ENCODE measurements at places on chromosomes 1 and 21.

DNA sequence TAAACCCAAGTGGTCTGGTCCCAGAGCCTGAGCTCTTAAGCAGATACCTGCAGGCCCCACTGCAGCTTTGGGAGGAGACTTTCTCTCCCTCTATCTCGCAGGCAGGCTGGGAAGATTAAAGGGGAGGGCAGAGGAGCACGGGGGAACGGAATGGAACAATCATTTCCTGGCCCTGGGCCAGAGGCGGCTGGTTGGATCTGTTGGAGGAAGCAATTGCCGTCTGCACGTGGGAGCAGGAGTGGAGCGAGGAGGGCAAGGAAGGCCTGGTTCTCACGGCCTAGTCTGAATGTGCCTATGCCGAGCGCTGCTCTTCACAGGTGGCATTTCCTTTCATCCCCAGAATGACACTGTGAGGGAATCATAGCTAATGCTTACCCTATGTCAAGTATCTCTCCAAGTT, 23.7 kb downstream of the NKAIN1 start:
- no peak for DNase-seq

DNA sequence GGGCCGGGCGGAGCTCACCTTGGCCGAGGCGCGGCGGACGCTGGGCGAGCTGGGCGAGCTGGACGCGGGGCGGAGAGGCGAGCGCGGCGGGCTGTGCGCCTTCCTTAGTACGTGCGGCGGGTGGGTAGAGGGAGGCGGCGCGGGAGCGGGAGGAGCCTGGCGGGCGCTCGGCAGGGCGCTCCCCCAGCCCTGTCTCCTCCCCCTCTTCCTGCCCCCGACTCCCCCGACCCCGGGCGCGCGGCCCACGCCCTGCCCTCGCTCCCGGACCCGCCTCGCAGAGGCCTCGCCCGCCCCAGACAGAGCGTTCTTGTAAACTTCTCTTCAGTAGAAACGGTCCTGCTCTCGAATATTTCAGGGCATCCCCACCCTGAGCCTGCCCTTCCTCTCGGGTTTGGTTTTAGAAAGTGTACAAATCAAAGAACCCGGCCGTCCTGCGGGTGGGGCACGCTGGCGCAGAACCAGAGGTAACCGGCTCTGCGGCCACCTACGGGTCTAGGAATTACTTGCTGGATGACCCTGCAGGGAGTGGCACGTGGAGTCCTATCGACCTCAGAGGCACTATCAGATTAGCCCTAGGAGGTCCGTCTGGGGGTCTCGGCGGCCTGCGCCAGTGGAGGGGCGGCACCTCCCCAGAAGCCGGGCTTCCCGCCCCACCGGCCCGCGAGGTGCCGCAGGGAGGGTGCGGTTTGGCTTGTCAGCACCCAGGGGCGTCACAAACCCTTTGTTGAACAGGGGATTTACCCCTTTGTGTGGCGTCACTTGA, at the start of gene S100A10:
TSS of gene S100A10 (minus strand) at position 126 of the 763 bp plus-strand sequence. CDS start 7,629 bp downstream, outside the sequence.
- peak; percentile 48 for DNase-seq

DNA sequence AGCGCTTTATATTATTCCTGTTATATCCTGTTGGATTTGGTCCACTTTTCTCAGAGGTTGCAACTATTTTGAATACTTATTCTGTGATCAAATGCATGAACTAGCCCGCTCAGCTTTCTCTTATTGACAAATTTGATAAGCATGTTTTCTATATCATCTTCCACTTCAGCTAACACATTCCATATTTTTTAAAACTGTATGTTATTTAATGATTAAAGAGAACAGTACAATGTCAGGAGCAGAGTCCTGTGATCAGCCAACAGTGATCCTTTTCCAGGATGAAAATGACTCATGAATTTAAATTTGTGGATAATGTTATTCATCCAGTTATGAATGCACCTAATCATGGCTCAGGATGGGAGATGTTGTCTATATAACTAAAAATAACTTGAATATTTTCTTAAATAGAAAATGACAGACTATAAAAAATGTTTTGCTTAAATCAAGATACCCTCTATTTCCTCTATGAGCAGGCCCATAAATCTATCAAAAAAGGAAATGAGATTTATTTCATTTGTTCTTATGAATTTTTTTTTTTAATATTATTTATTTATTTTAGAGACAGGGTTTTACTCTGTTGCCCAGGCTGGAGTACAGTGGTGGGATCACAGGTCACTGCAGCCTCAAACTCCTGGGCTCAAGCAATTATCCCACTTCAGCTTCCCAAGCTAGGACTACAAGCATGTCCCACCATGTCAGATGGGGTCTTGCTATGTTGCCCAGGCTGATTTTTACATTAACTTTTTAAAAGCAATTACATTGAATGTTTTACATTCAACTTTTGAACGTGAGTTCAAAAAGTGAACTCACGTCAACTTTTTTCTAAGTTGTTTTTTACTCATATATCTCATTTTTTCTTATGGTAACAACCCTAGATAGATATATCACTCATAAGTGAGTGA, 12.5 kb downstream of the BPNT1 start:
- DNase-seq, result no peak

DNA sequence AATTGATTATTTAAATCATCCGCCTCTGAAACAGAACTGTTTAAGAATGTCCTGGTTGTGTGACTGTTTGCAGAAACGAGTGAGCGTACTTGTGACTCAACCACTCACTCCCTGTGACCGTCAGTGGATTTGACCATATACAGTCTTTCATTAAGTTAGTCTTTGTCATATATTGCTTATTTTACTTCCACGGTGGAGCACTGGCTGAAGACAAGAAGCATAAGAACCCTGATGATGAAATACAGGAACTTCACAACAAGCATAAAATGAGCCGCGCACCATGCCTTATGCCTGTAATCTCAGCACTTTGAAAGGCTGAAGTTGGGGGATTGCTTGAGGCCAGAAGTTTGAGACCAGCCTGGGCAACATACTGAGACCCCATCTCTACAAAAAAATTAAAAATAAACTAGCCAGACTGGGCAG, 194.0 kb downstream of the TOMM20 start:
- no peak for DNase-seq

- DNase-seq, result no peak
Measured at GRCh38 chr1:217585577-217585976, 45.3 kb downstream of the GPATCH2 start.

- DNase-seq, result no peak
Measured at GRCh38 chr1:51572365-51572764, 44.5 kb upstream of the OSBPL9 start.

GRCh38 chr1:58812468-58812867, 28.6 kb upstream of the JUN start:
- no peak for DNase-seq

DNA sequence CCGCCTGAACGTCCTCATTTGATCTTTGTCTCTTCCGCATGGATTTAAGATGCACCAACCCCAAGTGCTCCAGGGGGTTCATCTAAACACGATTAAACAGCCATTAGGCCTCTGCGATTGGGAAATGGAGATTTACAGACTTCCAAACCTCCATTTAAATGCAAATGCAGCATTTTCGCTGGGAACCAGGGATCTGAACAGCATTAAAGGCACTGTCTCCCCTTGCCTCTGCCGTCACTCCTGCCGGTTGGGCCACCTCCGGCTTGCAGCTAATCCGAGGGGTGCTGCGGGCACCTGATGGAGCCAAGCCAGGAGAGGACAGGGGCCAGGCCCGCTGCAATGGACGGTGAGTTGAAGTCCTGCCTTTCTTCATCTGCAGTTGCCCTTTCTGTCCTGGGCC, 70.3 kb upstream of the KLHDC7A start:
- DNase-seq, result no peak

DNA sequence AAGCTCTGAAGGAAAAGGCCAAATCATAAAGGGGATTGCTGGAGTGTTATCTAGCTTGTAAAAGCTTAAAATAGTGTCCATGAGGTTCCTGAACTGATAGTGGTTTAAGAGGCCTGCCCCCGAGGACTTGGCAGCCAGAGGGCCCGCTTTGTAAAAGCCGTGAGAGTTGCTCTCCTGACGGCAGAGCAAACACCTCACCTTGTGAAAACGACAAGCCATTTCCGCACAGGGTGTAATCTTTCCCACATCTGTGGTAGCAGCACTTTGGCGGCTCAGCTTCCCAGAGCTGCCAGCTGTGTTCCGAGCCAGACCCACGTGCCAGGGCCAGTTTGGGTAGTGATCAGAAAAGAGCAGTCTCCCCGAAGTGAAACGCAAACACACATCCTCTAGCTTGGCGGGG, 37.0 kb downstream of the SERBP1 start:
- DNase-seq, result no peak

GRCh38 chr1:116503546-116504307, 67.1 kb downstream of the CD58 start:
- no peak for DNase-seq

- no peak for DNase-seq
Measured at GRCh38 chr1:176551146-176551545, 88.2 kb downstream of the PAPPA2 start.

DNA sequence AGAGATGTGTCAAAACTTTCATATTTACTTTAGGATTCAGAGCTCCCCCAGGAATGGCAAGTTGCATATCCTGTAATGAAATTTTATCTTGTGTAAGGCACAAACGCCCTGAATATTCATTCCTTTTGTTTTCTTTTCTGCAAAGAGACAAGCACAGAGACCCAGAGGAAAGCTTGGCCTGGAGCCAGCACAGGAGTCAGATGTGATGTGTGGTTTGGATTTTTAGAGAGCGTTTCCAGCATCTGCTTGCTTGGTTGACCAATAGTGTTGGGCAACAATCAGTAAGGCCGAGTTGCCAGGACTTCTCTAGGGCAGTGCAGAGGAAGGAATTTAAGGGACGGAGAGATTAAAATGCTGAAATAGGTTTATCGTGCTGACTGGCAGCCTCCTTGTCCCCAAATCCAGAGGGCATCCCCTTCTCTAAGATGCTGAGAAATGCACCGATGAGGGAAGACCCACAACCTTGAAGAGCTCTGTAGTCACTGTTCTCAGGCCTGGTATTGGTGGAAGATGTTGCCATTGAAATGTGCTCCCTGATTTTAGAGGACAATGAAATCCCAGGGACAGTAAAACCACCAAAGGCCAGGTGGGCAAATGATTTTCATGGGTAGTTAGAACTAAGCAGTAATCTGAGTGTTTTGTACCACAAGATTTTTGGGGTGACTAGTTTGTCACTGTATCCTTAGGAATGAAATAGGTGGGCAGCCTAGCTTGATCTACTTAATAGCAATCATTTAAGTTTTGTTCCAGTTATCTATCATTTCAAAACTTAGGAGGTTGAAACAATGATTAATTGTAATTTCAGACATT, 37.9 kb upstream of the RHOU start:
- no peak for DNase-seq

GRCh38 chr1:234988155-234988517, 140.5 kb downstream of the TOMM20 start:
- DNase-seq, result no peak

DNA sequence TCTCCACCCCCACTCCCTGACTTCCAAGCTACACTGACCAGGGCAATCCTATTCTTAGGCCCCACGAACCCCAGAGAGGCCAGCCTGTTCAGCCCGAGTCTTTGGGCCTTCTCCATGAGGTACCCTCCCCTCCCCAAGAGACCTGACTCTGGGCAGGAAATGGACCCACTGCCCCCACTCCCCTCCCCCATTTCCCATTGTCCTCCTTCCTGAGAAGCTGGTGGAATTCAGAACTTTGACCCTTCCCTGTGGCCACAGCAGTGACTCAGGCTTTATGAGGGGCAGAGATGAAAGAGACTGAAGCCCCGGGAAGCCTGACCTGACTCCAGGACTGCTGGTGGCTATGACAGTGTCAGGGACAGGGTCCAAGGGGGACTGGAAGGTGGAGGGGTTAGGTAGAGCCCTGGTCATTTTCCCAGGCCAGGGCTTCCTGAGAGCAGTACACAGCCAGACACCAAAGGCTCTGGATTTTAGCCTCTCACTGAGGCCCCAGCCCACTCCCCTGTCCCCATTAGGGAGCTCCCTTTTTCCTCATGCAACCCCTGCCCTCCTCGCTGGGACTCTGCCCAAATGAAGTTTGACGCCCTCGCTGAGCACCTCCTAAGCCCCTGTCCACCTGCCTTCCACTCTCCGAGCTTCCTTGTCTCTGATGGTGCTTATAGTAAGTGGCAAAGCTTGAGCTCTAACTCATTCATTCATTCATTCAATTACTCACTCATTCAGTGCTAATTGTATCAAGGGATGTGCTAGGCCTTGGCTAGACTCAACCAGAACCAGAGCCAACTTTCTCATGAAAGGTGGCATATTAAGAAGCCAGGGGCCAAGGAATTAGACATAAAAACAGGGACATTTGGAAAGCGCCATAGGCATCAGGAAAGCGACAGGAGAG, 3.0 kb downstream of the CRYBG2 start:
- DNase-seq, result no peak

- no peak for DNase-seq
Measured at GRCh38 chr1:234559902-234560676, 49.9 kb downstream of the IRF2BP2 start.

DNA sequence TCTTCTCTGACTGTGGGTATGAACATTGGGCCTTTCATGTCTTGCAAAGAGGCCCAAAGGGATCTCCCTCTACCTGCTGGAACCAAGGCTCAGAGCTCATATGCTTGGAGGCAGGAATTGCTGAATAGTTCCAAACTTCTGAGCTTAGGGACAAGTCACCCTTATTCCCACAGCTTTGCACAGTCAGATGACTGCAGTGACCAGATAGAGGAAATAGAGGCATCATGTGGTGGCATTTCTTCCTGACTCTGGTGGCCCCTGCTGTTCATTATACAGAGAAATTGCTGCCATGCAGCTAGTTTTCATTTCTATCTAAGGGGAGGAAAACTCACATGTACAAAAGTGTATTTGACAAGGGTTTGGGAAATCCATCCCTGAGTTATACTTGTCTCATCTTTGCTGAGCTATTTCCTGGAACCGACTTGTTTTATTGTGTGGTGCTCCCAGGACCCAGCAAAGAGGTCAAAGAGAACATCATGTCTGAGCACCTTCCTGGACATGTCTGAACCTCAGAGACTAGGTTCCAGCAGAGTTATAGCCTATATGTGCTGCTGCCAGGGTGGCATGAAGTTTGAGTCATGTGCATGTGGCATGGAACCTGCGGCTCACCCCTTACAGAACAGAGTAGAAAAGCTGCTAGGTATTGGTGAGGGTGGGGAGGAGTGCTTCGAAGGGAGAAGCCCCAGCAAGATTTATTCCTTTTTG, 131.2 kb downstream of the PIK3R3 start:
- DNase-seq, result no peak

GRCh38 chr1:15323351-15323988, 76.4 kb downstream of the FHAD1 start:
- DNase-seq, result peak; percentile 64

GRCh38 chr1:217896490-217896889, 265.3 kb downstream of the SPATA17 start:
- no peak for DNase-seq

DNA sequence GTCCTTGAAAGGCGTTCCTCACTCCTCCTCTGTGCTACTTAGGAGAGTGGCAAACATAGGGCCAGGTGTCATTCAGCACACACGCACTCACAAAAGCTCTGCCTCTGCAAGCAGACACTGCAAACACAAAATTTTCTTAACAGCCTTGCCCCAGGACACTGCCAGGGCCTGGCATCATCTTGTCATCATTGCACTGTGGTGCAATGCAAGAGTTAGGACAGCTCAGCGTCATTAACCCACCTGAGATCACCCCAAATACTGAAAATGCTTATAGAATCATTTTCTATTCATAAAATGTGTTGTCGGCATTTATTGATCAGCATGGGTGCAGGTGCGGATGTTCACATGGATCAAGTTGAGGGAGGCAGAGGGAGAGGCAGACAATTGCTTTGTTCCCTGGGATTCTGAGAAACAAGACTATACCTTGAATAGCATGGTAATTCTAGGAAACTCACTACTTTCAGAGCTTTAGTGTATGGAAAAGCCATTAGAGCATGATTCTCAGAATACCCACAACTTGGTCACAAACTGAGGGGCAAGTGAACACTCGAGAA, 3.0 kb downstream of the ADAM30 start:
- DNase-seq, result no peak
